T-helper 1 cell (primary cell): ENCODE measurements at places on chromosomes 5 and 9.

GRCh38 chr9:81411961-81412360, 277.4 kb downstream of the TLE1 start:
- DNase-seq = no peak

DNA sequence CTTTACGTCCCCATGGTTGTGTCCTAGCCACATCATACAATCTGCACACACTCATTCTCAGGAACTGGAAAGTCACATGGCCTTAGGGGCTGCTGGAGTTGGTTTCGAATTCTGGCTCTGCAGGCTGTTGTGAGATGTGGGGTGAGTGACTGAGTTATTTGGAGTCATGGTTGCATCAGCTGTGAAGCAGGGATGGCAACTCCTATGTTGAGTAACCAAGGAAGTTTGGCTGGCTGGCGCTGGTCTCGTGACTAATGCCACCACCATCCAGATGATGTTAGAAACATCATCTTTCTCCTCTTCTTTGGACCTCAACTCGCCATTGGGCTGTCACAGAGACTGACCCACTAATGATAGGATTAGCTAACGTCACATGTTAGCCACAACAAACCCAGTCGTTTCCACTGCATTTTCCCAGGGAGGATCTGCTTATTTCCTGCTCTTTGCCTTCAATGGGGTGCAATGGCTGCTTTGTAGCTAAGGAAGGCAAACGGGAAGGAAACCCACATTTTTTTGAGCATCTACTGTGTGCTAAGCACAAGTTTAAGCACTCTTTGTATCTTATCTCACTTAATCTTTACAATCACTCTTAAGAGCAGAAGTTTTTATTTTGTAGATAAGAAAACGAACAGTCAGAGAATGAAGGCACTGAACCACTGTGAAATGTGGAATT, 78.1 kb upstream of the UBTD2 start:
- DNase-seq = no peak

DNA sequence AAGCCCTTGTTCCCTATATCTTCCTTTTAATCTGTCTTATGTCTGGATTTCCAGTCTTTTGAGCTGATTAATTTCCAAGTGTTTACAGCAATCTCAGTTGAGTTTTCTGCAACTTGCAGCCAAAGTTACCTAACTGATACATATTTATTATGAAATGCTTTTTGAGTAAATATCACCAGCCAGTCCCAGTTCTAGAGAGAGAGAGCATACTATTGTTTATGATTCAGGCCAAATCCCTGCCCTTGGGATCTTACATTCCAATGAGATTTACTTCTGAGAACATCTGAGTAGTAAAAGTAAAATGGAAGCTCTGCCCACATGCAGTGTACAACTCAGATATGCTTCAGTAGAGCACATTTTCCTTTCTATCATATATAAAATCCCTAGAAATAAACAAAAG, 661.7 kb downstream of the KCTD16 start:
- DNase-seq = no peak

GRCh38 chr9:2478421-2478820, 143.2 kb upstream of the VLDLR start:
- DNase-seq = no peak

DNA sequence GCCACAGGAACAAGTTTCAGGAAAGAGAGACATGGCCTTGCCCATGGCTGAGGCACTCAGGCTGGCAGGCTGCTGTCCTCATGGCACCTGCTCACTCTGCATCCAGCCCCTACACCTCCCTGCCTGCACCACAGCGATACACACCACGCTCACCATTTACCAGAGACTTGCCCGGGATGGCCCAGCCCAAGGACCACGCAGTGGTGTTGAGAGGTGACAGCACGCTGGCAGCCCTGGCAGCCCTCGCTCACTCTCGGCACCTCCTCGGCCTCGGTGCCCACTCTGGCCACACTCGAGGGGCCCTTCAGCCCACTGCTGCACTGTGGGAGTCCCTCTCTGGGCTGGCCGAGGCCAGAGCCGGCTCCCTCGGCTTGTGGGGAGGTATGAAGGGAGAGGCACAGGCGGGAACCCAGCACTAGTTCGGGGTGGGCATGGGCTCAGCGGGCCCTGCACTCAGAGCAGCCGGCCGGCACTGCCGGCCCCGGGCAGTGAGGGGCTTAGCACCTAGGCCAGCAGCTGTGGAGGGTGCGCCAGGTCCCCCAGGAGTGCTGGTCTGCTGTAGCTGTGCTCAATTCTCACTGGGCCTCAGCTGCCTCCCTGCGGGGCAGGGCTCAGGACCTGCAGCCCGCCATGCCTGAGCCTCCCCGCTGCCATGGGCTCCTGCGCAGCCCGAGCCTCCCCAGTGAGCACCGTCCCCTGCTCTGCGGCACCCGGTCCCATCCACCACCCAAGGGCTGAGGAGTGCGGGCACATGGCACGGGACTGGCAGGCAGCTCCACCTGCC, 20.3 kb downstream of the ZDHHC11B start:
- no peak for DNase-seq

DNA sequence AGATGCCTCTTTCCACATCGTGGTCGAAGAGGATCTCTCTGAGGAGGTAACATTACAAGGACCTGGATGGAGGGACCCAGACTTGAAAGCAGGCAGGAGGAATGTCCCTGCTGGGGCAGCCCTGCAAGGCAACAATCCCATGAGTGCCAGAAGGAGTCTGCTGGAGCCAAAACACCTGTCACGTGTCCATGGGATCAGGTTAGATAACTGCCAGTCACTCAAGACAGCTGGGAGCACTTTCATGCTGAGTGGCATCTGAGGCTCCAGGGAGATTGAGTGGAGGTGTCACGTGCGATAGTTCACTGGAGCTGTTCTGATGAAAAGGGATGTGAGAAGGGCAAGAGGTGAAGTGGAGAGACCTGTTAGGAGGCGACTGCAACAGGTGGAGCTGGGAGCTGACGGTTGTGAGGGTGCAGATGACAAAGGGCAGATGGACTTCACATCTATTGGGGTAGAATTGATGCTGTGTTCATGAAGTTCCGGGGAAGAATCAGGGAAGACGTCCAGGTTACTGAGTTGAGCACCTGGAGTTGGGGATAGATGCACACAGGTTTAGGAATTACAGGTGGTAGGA, 68.4 kb downstream of the ICE1 start:
- DNase-seq = no peak

DNA sequence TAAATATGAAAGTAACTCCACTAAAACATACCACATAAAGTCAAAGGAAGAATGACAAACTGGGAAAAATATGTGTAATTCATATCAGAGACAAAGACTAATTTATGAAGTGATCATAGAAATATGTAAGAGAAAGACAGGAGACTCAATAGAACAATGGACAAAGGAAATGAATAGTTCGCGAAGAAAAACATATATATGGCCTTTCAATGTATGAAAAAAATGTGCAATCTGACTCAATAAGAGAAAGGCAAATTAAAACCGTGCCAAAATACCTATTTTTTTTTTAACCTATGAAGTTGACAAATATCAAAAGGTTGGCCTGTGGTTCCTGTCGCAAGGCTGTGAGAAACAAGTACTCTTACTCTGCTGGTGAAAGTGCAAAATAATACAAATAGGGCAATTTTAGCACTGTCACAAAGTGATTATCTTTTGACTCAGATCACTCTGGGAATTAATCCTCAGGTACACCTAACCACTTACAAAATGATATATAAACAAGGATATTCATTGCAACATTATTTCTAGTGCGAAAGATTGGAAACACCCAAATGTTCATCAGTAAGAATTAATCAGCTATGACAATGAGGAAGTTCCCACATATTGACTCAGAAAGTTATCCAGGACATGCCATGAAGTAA, 3.7 kb downstream of the C9 start:
- DNase-seq = no peak

DNA sequence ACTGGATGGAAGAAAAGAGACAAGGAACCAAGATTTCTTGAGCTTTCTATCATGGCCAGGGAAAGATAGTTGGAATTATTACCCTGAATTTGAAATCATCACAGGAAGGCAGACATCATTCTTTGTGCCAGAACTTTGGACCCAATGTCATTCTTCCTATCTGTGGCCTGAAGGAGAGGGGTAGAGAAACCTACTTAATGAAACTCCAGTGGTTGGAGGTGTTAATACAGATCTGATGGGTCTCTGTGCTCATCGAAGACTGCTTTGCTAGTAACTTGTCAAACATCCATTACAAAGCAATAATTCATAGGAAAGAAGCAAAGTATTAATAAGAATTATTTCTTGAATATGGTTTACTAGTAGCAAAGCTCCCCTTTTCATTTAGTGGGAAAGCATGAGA, 26.9 kb downstream of the PRLR start:
- DNase-seq = no peak

- DNase-seq = no peak
Measured at GRCh38 chr9:83792746-83793145, 24.8 kb downstream of the GKAP1 start.

- DNase-seq = no peak
Measured at GRCh38 chr9:81855538-81855937, 72.7 kb upstream of the SPATA31D4 start.

DNA sequence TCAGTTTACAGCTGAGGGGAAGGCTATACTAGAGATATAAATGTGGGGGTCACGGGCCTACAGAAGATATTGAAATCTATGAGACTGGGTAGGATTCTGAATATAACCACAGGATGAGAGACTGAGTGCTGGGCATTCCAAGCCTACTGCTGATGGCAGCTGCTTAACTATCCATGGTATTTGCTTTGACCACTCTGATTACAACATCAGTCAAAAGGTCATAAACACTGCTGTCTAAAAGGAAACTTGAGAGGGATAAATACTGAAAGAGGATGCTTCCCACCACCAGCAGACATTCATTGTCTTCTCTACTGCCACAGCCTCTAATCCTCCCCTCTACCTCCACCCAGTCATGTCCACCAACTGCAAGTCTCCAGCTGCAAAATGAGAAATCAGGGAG, 3.8 kb downstream of the ZNF622 start:
- DNase-seq = no peak

DNA sequence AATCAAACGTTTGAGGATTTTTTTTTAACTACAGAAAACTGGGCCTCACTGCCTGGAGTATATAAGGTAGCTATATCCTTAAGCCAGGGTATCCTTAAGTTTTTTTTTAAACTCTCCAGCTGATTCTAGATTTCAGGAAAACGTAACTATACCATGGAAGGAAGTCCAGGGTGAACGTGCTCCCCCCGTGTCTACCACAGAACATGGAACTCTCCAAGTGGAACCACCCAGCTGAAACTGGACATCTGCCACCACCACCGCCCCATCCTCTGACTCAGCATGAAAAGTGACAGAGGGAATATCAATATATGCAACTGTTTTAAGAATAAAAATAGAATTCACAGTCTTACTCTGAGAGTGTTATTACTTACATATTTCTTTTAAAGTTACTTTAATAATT, 61.3 kb downstream of the DROSHA start:
- DNase-seq = no peak

DNA sequence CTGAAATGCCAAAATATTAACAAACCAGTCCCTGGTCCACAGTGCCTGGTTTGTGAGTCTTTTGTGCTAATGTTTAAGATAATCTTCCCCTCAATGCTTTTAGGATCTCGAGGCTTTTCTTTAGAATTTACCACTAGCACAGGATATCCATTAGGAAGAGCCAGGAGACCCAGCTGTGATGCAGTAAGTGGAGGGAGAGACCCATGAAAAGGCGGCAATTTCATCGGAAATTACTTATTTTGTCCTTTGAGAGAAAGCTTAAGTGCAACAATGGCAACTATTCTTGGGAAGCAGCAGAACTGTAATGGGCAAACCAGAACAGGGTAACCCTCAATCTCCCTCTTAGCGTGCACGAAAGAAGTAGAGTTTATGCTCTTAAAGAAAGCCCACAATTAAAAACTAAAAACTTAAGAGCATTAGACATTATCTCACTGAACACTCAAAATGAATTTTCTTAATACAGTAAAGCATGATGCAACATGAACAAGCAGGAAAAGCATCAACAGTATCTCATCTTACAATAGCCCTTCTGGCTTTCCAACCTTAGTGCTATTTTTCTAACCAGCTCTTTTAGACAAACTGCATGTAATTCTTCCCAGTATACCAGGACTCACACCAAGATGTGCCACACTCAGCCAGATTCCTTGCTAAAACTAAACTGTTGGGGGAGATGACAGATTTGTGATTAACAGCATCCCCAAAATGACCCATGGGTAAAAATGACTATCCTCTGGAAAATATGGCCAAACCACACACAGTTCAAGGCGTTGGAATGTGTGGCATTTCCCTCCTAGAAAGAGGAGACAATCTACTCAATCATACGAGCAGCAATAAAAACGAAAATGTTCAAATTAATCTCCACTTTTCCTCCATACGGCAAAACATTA, 36.4 kb downstream of the PWWP2A start:
- DNase-seq = no peak

DNA sequence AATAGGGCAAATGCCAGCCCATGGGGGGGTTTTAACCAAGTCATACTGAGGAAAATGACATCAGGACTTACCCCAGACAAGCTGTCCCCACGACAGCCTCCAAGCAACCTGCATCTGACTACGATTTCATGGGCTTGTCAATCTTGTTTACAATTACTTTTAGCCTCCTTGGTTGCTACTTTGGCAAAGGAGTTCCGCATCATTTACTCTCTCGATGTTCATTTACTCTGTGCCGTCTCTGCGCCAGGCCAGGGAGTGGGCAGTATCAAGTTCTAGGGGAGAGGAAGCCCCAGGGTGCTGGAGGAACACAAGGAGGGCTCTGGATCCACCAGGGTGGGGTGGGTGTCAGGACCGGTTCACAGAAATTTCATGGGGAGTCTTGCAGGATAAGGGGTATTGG, 23.9 kb downstream of the PTPN3 start:
- DNase-seq = no peak

- no peak for DNase-seq
Measured at GRCh38 chr5:170629566-170630175, 125.9 kb downstream of the KCNIP1 start.

DNA sequence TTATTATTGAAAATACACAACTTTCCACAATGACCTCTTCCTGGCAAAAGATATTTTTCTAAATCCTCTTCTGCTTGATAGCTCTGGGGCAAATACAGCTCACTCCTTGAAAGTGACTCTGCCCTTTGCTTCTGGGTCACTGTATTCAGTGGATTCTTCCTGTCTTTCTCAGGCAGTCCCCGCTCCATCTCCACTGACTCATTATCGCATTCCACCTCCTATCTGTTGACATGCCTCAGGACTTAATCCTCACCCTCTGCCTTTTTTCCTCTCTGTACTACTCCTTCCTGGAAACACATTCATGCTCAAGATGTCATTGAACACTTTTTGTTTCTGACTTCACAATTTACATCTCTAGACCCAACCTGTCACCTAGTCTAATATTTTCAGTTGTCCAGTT, 8.4 kb upstream of the RGS7BP start:
- DNase-seq = no peak

DNA sequence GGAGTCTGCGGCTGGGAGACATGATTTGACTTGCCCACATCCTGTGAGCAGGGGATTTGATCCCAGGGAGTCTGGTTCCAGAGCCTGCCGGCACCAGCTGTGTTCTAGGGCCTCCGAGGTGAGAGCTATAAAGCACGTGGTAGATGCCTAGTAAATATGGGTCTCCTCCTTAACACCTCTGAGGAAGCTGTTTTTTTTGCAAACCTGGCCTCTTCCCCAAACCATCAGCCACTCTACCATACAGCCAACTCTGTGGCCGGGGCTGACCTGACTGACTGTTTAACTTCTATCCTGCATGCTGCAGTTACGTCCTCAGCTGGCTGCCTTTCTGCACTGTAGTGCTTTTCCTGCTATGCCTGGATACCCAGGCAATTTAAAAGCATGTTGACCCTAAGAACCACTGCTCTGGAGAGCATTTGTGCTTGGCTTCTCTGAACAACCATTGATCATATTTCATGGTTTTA, 220.5 kb downstream of the SLIT3 start:
- no peak for DNase-seq

- no peak for DNase-seq
Measured at GRCh38 chr9:86035827-86036440, 63.4 kb downstream of the GOLM1 start.
